Activated CD8-positive, alpha-beta memory T cell treated with anti-CD3 and anti-CD28 coated beads, Interleukin-2, amount 10 ng/mL, durations not matched to agents 7 days and 5 days (primary cell): ENCODE measurements at places on chromosomes 2 and 18.

GRCh38 chr2:219408204-219408603, 10.0 kb upstream of the DES start:
- DNase-seq = no peak

DNA sequence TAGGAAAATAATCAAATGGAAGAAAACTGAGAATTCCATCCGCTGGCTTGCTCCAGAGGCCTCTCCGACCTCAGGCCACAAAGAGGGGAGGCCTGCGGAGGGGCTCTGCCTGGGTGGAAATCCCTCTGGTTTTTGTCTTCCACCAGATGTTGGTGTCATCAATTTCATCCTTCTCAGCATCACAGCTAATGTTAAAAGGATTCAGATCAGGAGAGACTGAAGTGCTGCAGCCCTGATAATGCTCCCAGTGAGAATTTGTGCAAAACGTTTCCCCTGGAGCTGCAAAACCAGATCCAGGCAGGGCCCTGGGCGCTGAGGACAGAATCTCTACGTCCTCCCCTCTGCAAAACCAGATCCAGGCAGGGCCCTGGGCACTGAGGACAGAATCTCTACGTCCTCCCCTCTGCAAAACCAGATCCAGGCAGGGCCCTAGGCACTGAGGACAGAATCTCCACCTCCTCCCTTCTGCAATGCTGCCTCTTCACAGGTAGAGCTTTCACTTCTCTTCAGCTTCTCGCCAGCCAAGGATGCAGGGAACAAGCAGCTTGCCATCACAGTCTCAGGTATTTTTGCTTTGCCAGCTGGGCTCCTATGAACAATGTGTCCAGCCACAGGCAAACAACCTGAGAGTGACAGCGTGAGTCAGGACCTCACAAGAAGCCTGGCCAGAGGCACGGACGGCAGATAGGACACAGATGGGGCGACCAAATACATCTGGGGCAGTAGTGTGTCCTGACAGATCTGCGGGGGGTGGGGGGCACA, 81.2 kb downstream of the TMEM18 start:
- no peak for DNase-seq

DNA sequence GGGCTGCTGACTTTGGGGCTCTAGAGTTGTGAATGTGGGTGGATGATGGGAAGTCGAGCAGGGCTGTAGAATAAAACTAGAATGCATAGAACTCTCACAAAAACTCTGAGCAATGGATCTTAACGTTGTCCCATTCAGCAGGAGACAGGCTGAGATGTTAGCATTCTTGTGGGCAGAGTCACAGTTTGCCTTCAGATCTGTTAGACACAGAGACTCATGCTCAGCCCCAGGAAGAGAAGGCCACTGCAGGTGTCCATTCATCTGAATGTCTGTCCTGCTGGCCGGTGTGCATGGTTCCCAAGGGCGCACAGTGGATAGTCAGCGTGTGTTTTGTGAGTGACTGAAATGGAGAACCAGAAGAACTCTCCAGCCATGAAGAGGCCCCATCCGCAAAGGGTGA, 111.3 kb downstream of the TSN start:
- no peak for DNase-seq

- DNase-seq = no peak
Measured at GRCh38 chr2:71130905-71131244, 441 bp downstream of the MPHOSPH10 start.

DNA sequence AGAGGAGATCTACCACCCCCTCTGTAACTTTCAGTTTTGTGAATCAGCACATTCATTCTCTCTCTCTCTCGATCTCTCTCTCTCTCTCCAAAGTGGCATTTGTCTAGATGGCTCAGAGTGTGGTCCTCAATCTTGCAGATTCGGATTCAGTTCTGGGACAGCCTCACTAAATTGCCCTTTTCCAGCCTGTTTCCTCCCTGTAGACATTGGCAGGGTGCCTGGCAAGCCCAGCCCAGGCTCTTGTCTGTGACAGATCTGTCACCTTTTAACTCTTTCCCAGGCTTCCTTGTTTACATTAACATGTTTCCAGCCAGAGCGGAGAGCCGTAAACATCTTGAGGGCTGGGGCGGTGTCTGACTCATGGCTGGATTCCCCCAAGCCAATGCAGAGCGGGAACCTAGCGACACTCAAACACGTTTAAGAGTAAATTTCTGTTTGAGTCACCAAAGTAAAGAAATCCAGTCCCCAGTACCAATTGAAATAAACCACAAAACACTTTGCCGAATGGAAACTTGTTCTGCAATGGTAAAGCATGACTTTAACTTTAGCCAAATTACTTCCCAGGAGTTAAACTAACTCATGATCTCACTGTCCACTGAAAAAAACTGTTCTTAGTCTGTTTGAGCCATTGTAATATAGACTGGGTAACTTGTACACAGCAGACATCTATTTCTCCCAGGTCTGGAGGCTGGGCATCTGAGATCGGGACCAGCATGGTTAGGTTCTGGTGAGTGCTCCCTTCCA, 6.6 kb upstream of the CYP27C1 start:
- peak; percentile 74 for DNase-seq

GRCh38 chr2:178208336-178208735, 14.0 kb downstream of the OSBPL6 start:
- no peak for DNase-seq

- no peak for DNase-seq
Measured at GRCh38 chr2:133411857-133412256, 156.4 kb downstream of the NCKAP5 start.

DNA sequence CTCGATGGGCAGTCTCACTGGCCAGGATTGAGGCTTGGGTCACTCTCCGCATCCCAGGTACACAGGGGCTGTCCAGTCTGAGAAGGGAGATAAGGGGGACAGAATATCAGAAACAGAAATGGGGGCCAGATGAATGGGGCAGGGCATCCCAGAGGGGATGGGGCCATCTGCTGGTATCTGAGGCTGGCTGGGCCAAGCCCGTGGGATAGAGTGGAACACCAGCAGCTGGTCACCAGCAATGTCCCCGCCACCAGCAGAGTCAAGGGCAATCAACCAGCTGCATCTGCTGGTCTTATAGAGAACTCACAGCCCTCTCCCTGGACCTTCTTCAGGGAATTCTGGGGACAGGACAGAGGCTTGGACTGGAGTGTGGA, 128.8 kb upstream of the HAAO start:
- DNase-seq = no peak

DNA sequence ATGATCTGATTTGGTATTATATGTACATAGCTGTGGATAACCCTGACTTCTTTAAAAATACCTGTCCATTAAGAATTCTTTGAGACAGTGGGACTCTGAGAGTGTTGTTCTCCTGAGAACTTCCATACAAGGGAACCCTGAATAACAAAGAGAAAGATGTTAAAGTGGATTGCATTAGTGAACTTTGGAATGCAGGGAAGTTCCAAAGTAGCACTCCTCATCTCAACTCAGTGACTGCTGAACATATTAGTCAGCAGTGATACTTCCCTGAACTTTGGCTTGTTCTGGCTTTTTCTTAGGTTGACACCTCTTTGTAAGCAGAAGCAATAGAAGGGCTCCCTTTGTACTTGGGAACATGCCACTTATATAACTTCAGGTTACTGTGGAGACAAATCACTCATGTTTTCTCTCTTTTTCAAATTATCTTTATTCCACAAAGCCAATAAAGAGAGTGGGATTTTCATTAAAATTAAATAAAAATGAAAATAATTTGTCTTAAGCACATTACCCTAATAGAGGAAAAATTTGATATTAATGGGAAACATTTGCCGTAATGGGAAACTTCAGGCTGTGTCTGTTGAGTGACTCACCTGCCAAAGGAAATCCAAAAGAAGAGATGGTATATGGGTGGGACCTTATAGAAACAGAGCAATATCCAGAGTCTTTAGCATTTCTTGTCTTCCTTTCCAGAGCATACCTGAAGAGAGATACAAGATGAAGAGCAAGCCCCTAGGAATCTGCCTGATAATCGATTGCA, 33.3 kb downstream of the CFLAR start:
- DNase-seq = no peak

GRCh38 chr2:43984533-43984932, 11.3 kb downstream of the LRPPRC start:
- DNase-seq = no peak

DNA sequence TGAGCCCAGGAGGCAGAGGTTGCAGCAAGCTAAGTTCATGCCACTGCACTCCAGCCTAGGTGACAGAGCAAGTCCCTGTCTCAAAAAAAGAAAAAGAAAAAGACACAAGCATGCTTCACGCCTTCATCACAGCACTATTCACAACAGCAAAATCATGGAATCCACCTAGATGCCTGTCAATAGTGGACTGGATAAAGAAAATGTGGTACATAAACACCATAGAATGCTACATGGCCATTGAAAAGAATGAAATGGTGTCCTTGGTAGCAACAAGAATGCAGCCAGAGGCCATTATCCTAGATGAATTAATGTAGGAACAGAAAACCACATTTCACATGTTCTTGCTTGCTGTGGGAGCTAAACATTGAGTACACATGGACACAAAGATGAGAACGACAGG, 392.6 kb downstream of the EIPR1 start:
- no peak for DNase-seq

DNA sequence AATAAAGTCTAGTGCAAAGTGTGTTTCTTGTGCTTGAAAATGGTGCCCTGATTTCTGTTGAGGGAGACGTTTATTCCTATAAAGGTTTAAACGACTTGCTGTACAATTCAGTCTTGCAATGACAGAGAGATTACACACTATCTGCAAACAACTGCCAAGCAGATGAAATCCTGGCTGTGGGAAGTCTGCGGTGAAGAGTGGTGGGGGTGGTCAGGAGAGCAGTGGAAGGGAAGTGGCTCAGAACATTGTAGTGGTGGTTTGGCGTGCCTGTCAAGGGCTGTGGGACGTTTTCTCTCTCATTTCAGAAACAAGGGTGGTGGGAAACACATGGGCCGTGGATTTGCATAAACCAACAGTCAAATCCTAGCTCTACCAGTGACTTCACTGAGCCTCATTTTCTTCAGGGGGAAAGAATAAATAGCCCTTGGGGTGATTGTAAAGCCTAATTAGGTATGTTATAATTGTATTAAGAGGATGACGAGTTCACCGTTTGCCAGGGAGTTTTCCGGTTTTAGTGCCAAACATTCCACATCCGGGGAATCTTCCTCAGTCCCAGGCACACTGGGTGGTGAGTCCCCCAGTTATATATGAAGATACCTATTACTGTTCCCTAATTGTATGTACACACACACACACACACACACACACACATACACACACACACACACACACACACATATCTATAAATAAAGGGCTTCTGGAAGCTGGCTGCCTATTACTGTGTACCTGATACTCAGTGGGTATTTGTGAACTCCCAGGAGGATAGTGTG, 115.0 kb downstream of the SPTBN1 start:
- peak; percentile 95 for DNase-seq

DNA sequence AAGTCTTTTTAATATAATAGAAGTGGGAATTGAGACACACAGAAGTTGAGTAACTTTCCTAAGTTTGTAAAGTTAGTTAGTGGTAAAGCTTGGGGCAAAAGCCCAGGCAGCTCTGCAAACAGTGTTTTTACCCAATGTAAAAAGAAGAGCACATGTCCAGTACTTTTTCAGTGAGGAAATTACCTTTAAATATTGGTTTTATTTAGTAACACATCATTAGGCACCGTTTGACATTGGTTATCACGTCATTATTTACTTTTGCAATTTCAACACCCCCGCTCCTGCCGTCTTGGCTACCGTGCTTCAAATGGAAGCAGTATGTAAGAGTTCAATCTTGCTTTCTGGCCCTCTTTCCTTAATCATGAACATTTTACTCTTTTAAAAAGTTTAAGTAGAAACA, 807.9 kb downstream of the EPHA4 start:
- no peak for DNase-seq

GRCh38 chr2:161373942-161374341, 42.2 kb upstream of the TBR1 start:
- no peak for DNase-seq

DNA sequence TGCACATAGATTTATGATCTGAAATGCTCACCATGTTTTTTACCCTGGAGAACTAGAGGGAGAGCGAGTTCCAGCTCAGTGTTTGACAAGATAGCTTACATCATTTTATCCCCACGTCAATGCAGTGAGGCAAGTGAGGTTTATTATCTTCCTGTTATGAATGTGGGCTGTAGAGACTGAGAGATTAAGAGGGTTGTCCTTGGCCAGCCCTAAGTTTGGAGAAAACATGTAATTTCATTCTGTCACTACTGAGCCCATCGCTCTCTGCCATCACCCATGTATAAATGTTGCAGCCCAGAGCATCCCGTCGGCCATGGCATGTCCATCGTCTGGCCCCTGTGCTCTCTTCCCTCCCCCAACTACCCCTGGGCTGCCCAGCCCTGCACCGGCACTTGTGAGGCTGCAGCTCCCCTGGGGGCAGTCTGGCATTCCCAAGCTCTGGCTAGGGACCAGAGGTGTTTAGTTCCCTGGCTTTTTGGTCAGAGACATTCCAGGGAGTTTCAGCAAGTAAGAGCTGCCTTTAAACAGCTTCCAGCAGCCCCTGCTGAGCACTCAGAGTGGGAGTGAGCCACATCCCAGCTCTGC, 136.7 kb downstream of the ANTXR1 start:
- no peak for DNase-seq
